ENCODE measurements at places on chromosomes 11 and 22.

- no peak for DNase-seq
Measured at GRCh38 chr11:94211261-94211830, 82.7 kb downstream of the PANX1 start.

GRCh38 chr11:36451045-36451444, 59.0 kb downstream of the TRAF6 start:
- no peak for DNase-seq

GRCh38 chr11:118318581-118319336, 14.2 kb downstream of the CD3E start:
- DNase-seq, result no peak

DNA sequence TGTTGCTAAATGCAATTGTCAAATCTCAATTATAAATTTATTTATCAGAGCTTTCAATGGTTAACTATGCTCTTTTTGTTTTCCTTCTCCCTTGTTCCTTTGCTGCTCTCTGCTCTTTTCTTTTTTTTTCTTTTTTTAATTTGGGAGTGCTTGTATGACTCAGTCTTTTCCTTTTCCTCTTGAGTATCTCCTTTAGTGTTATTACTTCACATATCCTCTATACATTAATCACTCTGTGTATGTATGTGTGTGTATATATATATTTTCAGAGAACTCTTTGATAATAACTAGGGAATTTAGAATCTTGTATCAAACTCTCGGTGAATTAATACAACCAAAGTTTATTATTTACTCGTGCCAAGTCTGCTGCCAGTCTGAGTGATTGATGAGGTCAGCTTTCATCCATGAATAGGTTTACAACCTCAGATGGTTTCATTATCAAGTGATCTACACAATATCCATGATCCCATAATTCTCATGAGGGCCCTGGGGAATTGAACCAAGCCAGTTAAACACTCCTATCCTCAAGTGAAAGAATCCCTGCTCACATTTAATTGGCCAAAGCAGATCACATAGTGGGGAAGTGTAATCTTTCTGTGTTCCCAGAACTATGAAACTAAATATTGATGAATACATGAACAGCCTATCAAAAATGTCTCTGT, 743.4 kb upstream of the CNTN5 start:
- DNase-seq, result no peak

GRCh38 chr11:123853038-123853437, 32.4 kb downstream of the TMEM225 start:
- no peak for DNase-seq
